Type B pancreatic cell (in vitro differentiated cells): ENCODE measurements at places on chromosomes 7 and 10. TPM values are rescaled to one million over a fixed set of nuclear protein-coding genes. Genes with fewer than 3 reads are reported as not detected.

LAMB4 gene
- total RNA-seq: 0.81 and 1.3 TPM in 2 replicates

PPIF gene
- total RNA-seq: 67.5 and 91.3 TPM in 2 replicates

MSS51 gene
- total RNA-seq: 1.8 and 2.8 TPM in 2 replicates

OPN4 gene
- not detected in 2 replicates for total RNA-seq

CRYGN gene
- total RNA-seq: 0.67 and 1.3 TPM in 2 replicates

IL6 gene
- total RNA-seq: 1.8 TPM in 1 of 2 replicates, not detected in the other

MYPN gene
- 0.14 TPM in 1 of 2 replicates, not detected in the other for total RNA-seq

WDFY4 gene
- total RNA-seq: 0.05 TPM in 1 of 2 replicates, not detected in the other

DMBT1 gene
- total RNA-seq: 4.1 and 6.5 TPM in 2 replicates

CALML5 gene
- total RNA-seq: not detected in 2 replicates

NUTM2E gene
- 0.86 and 1.7 TPM in 2 replicates for total RNA-seq

DNA sequence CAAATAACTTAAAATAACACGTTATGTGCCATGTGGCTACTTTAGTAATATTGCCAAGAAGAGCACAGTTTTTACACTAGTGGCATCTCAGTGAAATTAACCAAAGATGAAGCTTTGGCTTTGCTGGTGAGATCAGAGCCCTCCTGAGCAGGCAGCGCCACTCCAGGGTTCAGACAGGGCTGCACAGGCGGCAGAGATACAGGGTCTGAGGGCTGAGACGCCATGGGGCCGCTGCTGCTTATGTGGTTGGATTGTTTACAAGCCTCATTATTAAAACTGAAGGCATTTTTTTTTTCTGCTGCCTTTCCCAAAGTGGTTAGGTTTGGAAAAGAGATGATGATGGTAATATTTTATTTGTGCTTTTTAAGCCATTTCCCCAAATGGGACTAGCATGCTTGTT, 68.8 kb upstream of the DNAJB6 start:
- DNase-seq: no peak

GRCh38 chr7:50679218-50680007, 103.3 kb downstream of the GRB10 start:
- no peak for DNase-seq

GRCh38 chr7:98091061-98091460, 15.6 kb upstream of the LMTK2 start:
- DNase-seq: no peak

- DNase-seq: no peak
Observed at GRCh38 chr7:39810204-39810642, 139.8 kb upstream of the CDK13 start.

DNA sequence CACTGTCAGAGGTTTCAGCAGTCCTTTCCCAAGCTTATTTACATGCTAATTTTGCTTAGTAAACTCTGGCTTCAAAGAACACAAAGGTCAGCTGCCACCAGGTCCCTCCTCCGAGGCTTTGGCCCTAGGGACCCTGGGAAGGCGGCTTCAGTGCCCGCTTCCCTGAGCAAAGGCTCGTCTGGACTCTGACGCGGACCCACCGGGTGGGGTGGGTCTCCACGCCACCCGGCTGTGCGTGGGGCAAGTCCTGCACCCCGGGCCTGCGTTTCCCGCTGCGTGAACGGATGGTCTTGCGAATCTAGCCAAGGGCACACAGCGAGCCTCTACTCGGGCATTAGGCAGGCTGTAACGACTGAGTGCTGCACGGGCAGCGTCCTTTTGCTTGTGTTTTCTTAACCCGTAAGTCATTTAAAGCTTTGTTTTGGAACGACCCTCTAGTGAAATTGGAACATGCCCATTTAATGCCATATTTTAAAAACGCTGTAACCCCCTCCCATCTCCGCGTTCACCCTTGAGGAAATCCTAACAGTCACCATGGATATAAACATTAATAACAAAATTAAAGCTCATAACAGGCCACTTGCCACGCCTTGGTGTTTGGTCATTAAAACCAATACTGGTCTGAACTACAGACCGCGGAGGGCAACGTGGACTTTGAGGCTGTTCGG, 828 bp downstream of the BNIP3 start:
- DNase-seq: no peak

GRCh38 chr10:24202181-24202570, 6.8 kb upstream of the KIAA1217 start:
- no peak for DNase-seq

DNA sequence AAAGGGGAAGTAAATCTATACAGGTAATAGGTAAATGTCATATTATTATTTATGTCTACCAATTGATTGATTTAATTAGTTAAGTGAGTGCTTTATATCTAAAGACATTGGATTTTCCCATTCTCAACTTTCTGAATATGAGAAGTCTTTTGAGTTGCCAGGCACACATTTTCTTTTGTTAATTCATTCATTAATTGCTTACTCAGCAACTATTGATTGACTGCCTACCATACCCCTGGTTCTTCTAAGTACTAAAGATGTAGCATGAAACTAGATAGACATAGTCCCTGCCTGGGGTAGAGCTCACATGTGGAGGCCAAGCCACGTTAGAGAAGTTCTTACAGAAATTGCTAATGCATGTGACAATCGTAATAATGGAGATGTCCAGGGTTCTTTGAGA, 253.1 kb upstream of the LYZL1 start:
- no peak for DNase-seq

- DNase-seq: no peak
Observed at GRCh38 chr7:80207501-80207900, 72.9 kb downstream of the GNAI1 start.

DNA sequence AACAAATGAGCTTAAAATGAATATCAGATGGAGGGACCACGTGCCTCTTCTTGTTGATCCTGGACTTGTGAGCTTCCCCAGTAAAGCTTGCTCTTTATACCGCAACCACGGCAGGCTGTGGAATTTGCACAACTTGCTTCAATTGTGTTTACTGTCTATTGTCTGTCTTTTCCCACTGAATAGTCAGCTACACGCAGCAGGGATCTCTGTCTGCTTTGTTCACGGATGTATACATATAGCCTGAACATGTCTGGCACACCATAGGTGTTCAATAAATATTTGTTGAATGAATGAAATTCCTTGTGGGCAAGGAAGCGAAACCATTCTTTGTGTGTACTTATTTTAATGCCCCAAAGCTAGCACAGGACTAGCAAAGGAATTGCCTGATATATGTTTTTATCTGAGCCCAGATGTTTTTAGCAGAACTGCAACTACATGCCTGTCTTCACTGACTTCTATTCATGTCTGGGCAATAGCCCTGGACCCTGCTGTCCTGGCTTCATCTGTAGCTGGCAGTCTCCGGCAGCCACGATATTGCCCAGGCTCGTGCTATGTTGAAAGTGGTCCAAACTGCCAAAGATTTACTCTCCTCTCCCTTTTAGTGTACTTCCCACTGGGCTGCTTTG, 29.9 kb upstream of the IFRD1 start:
- DNase-seq: no peak

DNA sequence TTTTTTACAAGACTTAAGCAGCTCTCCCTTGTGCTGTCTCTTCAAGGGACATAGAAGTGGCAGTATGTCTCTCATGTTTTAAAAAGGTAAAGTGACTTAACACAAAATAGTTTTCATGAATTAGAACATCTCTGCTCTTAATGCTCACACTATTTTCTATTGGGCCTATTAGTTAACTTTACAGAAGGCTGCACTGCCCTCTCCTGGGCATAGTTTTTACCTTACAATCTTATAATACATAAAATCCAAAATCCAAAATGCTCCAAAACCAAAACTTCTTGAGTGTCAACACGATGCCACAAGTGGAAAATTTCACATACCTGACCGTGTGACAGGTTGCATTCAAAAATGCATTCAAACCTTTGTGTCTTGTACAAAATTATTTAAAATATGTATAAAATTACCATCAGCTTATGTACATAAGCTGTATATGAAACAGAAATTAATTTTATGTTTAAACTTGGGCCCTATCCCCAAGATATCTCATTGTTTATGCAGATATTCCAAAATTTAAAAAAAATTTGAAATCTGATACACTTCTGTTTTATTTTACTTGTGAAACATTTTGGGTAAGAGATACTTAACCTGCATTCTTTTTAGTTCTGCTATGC, 25.8 kb downstream of the TES start:
- DNase-seq: no peak
